ENCODE measurements at places on chromosomes 7 and 10.

GRCh38 chr7:116770941-116771340 lies 91.4 kb upstream of the CAPZA2 start:
- peak; percentile 50 for DNase-seq

DNA sequence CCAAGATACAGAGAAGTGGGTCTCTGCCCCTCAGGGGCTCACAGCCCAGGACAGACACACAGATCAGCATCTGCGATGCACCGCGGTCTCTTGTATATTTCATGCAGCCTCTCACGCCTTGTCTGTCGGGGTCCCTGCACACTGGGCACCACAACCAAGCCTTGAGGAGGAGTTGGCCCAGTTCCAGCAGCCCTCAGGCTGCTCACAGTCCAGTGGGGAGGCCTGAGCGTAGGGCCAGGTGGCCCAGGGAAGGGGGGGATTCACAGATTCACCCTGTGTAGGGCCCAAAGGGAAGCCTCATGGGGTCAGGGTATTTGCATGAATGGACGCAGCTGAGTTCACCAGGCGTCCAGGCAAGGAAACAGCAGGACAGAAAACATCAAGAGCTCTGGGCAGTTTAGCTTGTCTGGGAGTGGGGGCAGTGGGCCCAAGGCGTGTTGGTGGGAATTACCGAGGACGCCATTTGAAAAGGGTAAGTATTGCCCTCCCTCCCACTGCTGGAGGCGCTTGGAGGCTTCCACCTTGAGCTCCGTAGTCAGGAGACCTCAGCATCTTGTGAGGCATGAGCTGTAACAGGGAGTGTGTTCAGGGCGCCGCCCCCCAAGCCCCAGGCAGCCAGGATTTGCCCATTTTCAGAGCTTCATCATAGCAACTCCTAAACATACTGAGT lies 129.1 kb upstream of the CHST15 start:
- peak; percentile 37 for DNase-seq

DNA sequence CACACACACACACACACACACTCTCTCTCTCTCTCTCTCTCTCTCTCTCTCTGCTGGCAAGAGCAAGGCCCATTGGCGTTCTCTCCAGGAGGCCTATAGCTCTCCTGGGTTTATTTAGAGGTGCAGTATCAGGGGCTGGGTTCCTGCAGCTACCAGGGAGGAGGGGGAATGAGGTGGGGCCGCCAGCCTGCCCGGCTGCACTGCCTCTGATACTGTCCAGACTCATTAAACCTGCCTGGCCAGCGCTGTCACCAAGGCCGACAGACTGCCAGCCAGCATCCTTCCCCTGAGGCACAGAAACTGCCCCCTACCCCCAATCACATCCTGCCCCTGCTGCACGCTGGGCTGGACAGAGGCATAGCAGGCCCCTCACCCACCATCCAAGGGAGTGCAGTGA lies 4.3 kb downstream of the PRRT4 start:
- DNase-seq: no peak

- no peak for DNase-seq
These were observed 27.7 kb upstream of the PRKAR1B start for GRCh38 chr7:754531-755412.

- no peak for DNase-seq
These were observed 69.9 kb downstream of the SYPL1 start for GRCh38 chr7:106042196-106042611.

DNA sequence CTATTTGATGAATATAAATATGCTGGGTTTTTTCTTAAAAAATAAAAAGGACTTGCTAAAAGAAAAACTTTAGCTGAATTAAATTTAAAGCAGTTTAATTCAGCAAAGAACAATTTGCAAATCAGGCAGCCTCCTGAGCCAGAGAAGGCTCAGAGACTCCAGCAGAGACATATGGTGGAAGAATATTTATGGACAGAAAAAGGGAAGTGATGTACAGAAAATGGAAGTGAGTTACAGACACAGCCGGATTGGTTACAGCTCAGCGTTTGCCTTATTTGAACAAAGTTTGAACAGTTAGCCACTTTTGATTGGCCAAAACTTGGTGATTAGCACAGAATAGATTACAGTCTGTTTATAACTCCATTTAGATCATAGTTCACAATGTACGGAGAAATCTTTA lies 110.3 kb downstream of the GAD2 start:
- no peak for DNase-seq

DNA sequence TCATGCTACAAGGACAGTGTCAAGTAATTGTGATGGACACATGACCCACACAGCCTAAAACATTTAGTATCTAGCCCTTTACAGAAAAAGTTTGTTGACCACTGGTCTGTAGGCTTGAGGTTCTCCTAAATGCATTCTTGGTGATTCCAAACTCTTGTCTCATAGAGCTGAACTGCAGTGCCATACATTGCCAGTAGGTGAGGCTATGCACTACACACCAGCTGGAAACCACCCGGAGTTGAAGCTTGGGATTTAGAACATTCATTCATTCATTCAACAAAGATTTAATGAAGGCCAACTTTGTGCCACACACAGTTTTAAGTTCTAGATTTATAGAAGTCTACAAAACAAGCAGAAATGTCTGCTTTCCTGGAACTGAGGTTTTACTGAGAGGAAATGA lies 77.3 kb upstream of the TCF7L2 start:
- no peak for DNase-seq

DNA sequence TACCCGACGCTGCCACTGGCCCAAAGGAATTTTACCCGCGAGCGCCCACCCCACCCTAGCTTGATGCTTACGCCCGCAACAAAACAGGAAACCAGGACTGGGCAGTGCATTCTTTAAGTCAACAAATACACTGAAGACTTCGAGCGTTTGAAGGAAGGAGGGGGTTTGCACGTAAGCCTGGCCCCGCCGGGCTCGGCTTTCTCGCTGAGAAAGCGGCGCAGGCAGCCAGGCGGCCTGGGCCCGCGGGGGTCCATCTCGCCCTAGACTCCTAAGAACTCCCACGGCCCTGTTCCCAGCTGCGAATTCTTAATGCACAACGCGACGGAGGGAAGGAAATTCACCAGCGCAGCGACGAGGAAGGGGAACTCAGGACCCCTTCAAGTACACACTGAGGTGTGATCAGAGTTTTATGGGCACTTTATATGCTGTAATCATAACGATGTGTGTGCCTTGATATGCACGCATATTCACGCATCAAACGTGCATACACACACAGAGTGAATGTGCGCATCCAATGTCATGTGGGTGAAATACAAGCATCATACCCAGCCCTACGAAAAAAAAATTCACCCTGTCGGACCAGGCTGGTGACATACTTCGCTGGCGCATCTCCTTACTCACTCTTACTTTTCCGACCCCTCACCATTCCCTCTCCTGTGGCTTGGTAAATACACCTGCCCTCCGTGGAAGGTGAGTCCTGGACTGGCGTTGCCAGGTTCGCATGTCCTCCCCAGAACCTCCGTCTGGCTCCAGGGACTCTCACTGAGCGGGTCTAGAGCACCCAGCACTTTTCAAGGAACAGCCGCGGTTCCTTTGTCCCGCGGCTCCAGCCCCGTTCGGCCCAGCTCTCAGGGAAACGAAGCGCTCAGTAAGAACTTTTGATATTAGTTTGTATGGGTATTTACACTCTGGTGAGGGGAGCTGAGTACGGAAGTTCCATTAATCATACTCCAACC lies 5.7 kb upstream of the HOXA13 start:
- DNase-seq: no peak

GRCh38 chr7:91832493-91833045 lies 47.9 kb downstream of the MTERF1 start:
- no peak for DNase-seq
